ENCODE measurements at places on chromosomes 5 and 9.

GRCh38 chr9:124973807-124974206 is 32.9 kb upstream of the GOLGA1 start:
- DNase-seq = no peak

- DNase-seq = no peak
These were observed 29.1 kb downstream of the FGD3 start for GRCh38 chr9:92976431-92976830.

DNA sequence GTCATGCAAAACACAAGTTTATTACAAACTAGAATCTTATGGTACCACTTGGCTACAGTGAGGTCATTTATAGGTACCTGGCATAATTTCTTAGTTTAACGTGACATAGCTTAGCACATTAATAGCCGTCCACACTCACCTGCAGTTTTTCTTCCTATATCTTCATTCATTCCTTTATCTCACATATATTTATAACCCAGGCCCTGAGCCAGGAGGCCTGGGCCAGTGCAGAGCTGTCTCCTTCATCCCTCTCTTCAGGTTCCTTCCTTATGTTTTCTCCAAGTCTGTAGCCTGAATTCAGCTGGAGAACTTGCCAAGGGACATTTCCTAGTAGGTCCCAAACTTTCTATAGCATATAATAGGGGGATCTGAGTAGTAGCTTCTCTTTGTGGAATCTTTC is 367.9 kb upstream of the SGCD start:
- DNase-seq = no peak

DNA sequence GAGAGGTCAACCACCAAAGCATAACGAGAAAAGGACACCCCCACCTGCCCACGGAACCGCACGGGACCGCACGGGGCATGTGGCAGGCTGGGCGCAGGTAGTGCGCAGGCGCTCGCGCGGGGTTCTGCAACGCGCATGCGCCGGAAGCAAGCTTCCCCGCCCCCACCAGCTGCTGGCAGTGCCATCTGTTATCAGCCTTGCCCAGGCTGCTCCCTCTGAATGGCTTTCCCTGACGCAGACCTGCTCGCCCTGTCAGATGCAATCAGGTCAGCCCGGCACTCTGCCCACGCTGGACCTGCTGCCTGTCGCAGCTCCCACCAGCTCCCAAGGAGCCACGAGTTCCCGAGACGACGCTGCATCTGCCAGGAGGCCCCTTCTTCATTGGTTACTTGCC is 22.8 kb downstream of the PTCH1 start:
- peak; percentile 55 for DNase-seq

GRCh38 chr5:163642904-163643303 is 137.5 kb downstream of the MAT2B start:
- DNase-seq = no peak

GRCh38 chr5:80181618-80182211 is 74.1 kb downstream of the SERINC5 start:
- no peak for DNase-seq

- DNase-seq = no peak
These were observed 149.5 kb downstream of the ADAMTSL1 start for GRCh38 chr9:18623221-18624079.

GRCh38 chr5:113118298-113118697 is 141.7 kb downstream of the DCP2 start:
- DNase-seq = no peak
